ENCODE measurements at places on chromosomes 6 and 20.

DNA sequence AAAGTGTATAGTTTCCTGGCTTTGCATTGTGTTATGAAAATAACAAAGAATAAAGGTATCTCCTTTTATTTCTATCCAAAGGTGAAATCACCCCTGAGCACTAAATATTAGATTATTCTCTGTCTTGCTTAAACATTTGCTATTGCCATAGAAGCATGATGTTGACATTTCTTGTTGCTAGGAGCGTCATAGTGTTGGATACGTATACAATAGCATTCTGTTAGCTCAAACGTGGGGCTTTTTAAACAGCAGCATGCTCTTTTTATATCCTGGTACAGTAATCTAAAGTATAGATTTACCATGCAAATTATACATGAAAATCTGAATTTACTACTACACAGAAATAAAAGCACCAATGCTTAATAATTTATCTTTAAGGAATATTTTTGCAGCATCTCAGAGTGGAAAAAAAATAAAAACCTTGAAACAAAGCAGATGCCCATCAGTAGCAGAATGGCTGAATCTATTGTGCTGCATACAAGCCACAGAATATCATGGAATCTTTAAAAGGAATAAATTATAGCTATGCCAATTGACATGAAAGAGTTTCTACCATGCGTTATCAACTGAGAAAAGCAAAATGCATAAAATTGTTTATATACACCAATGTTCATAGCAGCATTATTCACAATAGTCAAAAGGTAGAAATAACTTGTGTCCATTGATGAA lies 9.6 kb upstream of the HSF2 start:
- DNase-seq: no peak

GRCh38 chr6:30813631-30814145 lies 69.3 kb upstream of the IER3 start:
- no peak for DNase-seq

- DNase-seq: no peak
These were observed 309.5 kb downstream of the TSHZ2 start for GRCh38 chr20:53281557-53282117.

DNA sequence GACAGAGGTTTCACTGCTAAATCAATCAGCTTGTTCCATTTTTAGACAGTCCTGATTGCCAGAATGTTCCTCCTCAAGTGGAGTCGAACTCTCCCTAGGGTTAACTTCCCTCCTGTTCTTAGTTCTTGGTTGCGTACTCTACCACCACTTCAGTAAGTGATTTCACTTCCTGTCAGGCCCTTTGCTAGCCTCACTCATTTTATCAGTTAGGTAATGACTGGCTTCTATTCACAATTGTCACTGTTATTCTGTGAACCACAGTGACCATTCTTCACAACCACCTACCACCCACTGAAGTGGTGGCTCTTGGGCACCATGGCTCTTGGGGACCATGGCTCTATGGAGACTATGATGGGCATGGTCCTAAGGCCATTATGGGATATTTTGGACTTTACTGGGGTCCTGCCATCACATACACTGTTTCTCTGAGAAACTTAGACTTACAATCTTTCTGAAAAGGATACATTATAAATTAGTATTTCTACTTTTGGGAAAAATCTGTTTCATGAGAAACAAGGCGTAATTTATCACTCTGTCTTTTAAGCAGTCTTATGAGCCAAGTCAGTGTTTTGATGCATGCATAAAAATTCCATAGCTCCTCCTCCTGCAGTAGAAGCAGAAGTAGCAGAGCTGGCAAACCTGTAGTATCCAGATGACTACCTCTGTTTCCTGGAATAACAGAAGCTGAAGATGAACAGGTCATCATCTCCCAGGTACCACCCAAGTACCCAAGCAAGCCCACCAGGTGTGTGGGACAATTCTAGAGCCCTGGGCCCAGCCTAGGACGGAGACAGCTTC lies 66.3 kb downstream of the ATXN1 start:
- no peak for DNase-seq

DNA sequence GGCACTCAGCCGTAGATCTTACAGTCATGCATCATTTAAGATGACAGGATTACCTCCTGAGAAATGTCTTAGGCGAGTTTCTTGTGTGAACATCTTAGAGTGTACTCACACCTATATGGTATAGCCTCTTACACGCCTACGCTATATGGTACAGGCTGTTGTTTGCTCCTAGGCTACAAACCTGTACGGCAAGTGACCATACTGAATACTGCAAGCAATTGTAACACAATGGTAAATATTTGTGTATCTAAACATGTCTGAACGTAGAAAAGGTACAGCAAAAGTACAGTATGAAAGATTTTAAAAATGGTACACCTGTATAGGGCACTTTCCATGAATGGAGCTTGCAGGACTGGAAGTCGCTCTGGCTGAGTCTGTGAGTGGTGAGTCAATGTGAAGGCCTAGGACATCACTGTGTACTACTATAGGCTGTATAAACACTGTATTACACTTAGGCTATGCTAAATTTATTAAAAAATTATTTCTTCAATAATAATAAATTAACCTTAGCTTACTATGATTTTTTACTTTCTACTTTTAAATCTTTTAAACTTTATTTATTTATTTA lies 541 bp upstream of the IL20RA start:
- no peak for DNase-seq

DNA sequence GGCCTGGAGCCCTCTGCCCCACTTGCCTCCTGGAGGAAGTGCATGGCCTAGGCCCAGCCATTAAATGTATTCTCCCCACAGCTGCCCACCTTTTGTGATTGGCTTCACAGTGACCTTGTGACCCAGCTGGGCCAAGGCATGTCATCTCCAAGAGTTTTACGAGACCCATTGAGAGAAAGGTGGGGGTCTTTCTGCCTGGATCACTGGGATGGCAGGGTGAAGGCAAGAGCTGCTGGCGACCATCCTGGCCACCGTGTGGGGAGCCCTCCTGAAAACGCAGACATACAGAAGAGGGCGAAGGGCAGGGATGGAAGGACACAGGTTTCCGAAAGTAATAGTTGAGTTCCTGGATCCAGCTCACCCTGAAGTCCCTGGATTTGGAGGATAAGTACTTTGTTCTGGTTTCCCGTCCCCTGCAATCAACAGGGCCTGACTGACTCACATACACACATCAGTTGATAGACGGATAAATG lies 12.3 kb upstream of the SPO11 start:
- DNase-seq: no peak

GRCh38 chr6:158206740-158207421 lies 38.7 kb downstream of the GTF2H5 start:
- no peak for DNase-seq

- DNase-seq: no peak
These were observed 73.5 kb downstream of the ZFP64 start for GRCh38 chr20:52118016-52118623.

DNA sequence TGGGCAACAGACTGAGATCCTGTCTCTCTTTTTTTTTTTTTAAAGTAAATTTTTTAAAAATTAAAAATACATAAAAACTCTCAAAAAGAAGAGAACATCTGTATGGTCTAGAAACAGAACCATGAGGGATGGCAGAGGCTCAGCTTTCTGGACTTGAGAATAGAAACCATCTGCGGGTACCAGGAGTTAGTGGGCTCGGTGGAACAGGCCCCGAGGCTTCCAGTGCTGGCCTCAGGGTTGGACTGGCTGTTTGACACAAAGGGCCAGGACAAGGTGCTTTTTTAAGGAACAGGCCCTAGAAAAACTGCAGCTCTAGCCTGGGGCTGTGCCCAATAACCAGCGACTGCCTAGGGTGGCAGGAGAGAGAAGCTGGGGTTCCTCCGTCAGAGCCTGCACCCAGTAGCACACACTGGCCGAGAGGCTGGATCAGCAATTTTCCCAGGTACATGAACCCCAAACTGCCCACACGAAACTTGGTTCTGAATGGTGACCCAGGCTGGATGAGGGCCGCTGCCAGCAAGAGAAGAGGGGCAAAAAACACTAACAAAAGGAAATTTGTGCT lies 131.0 kb upstream of the OLIG3 start:
- no peak for DNase-seq

DNA sequence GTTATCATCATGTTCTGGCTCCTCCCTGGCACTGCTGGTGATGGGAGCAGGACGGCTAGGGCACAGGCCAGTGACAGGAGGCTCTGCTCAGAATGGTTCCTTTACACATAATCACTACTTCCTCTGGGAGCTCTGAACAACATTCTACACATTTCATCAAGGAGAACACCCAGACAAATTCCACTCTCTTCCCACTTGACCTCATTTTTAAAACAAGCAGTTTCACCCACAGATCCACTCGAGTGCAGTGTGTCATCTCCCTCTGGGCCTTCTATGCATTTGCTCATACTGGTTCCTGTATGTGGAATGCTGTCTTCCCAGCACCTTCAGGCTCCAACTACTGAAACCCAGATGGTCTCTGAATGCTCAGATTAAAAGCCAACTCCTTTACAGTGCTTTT lies 84.8 kb downstream of the ELOVL5 start:
- DNase-seq: no peak

GRCh38 chr6:113340371-113340770 lies 516.8 kb upstream of the MARCKS start:
- no peak for DNase-seq

DNA sequence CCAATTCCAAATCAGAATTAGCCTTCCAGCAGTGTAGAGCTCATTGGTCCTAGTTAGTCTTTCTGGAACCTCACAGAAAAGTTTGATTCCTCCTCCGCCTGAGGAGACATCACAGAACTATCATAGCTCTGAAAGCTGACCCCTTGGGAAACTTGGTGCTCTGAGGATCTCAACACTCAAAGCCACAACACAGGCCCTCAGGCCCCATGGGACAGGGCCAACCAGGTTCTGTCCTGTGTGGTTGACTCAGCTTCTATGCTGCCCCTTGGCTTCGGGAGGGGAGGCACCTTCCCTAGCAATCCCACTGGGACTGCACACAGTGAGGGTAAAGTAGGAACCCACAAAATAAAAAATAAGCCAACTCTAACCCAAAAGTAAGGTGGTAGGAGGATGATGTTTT lies 237.5 kb upstream of the ECI2 start:
- DNase-seq: no peak

DNA sequence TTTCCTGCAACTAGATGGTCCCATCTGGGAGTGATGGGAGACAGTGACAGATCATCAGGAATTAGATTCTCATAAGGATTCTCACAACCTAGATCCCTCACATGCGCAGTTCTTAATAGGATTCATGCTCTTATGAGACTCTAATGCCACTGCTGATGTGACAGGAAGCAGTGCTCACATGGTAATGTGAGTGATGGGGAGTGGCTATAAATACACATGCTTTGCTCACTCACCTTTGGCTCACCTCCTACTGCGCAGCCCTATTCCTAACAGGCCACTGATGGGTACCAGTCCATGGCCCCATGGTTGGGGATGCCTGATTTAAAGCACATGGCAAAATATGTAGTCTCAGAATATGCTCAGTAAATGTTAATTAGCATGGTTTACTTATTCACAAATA lies 80.6 kb upstream of the MBOAT1 start:
- no peak for DNase-seq

DNA sequence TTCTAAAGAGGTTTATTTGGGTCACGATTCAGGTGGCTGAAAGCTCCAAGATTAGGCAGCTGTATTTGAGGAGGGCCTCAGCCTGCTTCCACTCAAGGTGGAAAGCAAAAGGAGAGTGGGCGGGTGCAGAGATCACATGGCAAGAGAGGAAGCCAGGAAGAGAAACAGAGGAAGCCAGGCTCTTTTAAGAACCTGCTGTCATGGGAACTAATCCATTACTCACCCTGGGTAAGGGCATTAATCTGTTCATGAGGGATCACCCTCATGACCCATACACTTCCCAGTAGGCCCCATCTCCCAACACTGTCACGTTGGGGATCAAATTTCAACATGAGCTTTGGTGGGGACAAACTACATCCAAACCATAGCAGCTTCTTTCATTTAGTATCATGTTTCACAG lies 53.9 kb downstream of the DHX35 start:
- no peak for DNase-seq

- DNase-seq: no peak
These were observed 9.5 kb upstream of the UQCC2 start for GRCh38 chr6:33720998-33721397.
